Stimulated activated CD4-positive, alpha-beta T cell treated with anti-CD3 and anti-CD28 coated beads, Interleukin-1b, Interleukin-23, amount 100 ng/mL, for 24 hours (primary cell): ENCODE measurements at places on chromosomes 12 and 14.

GRCh38 chr14:74616996-74617700 lies 5.1 kb upstream of the LTBP2 start:
- no peak for DNase-seq

DNA sequence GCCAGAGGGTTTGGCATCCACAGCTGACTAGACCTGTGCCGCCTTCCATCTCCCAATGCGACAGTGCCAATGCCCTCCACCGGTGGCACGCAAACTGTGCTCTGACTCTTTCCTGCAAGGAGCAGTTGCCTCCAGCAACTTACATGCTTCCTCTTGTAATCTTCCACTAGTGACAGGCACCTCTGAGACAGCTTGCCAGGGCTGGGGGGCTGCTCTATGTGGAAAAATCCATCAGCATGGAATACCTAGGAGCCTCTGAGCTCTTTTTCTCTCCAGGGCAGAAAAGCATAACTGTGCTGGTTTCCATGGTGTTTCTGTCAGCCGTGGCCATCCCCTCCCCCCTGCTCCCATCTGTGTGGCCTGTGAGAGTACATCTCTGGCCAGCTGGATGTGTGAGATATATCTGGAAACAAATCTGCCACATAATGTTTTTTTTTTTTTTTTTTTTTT lies 110.6 kb downstream of the MYRFL start:
- no peak for DNase-seq

GRCh38 chr14:76576047-76576741 lies 185.1 kb upstream of the VASH1 start:
- DNase-seq, result no peak

GRCh38 chr12:67355428-67356379 lies 86.5 kb downstream of the CAND1 start:
- no peak for DNase-seq

GRCh38 chr12:64610660-64611340 lies 505 bp downstream of the RASSF3 start:
- no peak for DNase-seq

GRCh38 chr14:98189062-98189461 lies 1082.9 kb downstream of the BCL11B start:
- DNase-seq, result no peak

DNA sequence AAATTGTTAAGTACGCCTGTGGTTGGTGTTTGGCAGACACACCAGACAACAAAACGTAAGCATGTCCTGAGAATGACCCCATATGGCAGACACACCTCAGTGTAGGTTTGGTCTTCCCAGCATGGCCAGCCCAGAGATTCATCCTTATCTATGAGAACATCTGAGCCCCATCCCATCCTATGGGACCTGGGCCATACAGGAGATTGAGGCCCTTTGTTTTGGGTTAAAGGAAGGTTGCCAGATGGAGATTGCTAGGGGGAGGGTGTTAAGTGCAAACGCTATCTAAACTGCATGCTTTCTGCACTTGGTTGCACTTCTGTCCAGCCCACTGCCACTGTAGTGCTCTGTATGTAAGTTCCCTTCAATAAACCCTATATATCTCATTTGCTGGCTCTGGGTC lies 4.1 kb upstream of the PCNX4 start:
- DNase-seq, result no peak

DNA sequence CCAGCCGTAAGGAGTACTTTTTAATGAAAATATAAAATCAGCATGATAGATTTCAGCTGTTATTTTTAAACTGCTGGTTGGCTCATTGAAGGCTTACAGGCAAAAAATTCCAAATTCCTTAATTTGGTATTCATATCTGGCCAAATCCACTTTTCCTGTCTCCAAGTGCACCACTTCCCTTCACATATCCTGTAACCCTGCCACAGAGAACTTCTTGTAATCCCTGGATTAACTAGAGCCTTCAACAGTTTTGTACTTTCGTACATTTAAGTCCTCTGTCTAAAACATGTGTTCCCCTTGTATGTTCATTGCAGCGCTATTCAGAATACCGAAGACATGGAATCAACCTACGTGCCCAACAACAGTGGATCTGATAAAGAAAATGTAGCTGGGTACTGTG lies 9.6 kb downstream of the PUS7L start:
- no peak for DNase-seq

GRCh38 chr12:76628745-76629144 lies 69.2 kb upstream of the OSBPL8 start:
- no peak for DNase-seq

DNA sequence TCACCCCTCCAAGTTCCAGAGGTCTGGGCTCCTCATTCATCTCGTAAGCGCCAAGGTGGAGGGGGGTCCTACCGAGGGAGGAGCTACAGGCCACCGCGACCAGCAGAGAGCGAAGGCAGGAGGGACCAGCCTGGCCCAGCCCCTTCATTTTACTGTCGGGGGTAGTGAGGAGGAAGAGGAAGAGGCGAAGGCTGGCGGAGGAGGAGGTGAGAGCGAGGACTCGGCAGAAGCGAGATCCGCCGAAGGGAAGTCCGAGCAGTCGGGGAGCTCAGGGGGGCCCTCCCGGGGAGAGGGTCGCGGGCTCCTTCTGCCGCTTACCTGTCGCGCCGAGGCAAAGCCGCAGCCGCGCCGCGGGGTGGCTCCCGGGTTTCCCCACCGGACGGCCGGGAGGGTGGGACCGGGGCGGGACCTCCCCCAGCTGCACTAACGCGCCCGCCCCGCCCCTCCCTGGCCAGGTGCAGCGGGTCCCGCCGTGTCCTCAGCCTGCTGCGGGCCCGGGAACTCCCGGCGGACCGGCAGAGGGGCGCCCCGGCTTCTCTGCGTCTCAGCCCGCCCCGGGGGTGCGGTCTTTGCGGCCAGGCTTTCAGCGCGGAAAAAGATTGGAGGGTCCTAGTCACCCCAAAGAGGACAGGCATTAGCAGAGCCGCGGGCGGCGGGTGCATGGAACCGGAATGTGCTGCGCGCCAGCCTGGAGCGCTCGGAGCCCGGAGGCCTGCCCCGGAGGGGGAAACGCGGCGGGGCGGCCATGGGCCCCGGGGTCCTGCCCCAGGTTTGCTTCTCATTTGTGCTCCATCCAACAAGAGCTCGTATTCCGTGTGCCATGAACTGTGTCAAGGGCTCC lies at the start of gene GALNT6:
GALNT6 (minus strand) TSS at position 124 of the 841 bp plus-strand sequence. CDS start 11,625 bp downstream, outside the sequence.
- no peak for DNase-seq

GRCh38 chr14:52013984-52014600 lies 24.7 kb downstream of the RTRAF start:
- no peak for DNase-seq

- no peak for DNase-seq
Observed at GRCh38 chr14:22497671-22498093, 91.3 kb downstream of the DAD1 start.

DNA sequence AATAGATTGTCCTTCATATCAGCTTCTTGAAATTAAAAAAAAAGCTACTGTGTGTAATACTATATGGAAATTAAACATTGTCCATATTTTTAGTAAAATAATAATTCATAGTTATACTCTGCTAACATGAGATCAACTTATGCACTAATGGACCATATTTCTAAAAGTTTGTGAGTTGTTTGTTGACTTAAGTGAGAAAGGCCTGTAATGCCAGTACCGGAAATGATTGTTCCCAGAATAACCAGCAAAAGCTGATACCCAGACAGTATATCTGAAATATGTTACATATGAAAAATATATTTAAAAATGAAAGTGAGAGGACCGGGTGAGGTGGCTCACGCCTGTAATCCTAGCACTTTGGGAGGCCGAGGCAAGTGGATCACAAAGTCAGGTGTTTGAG lies 35.9 kb downstream of the WNK1 start:
- DNase-seq, result no peak

GRCh38 chr14:96194657-96195431 lies 9.8 kb upstream of the BDKRB2 start:
- DNase-seq, result no peak

DNA sequence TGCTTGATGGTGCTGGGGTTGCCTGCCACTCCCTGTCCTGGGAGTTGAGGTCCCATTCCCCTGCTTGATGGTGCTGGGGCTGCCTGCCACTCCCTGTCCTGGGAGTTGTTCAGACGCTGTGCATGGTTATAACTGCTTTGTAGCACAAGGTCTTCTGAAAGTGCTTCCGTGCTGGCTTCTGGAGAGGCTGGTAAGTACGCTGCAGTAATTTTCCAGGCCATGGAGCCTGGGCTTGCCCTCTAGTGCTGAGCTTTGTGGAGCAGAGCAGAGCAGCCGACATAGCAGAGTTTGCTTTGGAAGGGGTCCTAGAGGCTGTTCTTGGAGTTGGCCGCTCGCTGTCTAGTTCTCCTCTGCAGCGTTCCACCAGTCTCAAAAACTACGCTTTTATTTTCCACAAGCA lies 6.3 kb downstream of the B4GALNT3 start:
- DNase-seq, result no peak

DNA sequence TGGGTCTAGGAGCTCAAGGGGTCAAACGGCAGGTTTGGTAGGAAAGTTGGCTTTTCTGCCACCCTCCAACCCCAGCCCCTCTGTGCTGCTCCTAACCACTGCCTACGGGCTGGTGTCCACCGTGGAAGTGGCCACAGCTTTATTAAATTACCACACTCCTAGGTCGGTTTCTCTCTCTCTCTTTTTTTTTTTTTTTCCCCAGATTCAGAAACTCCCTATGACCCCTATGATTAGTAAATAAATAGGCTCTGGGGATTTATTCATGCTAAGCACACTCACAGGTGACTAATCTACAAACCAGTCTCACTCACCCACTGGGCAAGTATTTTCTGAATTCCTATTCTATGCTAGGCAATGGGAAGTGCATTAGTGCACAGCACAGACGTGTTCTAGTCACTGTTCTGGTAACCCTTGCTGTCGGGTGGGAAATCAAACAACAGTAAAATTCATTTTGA lies 8.7 kb upstream of the DDX47 start:
- DNase-seq, result no peak

DNA sequence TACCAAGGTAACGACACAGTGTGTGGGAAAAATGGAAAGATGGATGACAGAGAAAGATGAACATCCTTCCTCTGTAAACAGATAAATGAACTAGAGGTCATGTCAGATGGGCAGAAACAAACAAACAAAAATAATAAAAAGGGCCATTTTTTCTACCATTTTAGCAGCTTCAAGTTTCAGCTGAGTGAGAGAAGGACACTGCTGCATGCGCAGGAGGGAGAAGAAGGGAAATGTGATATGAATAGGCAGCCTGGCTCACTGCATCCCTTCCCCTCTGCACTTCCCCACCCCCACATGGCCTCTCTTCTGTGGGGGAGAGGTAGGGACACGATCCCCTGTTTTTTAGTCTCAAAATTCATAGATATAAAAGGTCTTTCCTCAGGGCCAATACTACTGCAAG lies 492.0 kb downstream of the NELL2 start:
- DNase-seq, result no peak

GRCh38 chr12:25992026-25992782 lies 33.7 kb downstream of the RASSF8 start:
- DNase-seq, result no peak

GRCh38 chr14:23055621-23056144 lies 1.6 kb downstream of the CDH24 start:
- no peak for DNase-seq

DNA sequence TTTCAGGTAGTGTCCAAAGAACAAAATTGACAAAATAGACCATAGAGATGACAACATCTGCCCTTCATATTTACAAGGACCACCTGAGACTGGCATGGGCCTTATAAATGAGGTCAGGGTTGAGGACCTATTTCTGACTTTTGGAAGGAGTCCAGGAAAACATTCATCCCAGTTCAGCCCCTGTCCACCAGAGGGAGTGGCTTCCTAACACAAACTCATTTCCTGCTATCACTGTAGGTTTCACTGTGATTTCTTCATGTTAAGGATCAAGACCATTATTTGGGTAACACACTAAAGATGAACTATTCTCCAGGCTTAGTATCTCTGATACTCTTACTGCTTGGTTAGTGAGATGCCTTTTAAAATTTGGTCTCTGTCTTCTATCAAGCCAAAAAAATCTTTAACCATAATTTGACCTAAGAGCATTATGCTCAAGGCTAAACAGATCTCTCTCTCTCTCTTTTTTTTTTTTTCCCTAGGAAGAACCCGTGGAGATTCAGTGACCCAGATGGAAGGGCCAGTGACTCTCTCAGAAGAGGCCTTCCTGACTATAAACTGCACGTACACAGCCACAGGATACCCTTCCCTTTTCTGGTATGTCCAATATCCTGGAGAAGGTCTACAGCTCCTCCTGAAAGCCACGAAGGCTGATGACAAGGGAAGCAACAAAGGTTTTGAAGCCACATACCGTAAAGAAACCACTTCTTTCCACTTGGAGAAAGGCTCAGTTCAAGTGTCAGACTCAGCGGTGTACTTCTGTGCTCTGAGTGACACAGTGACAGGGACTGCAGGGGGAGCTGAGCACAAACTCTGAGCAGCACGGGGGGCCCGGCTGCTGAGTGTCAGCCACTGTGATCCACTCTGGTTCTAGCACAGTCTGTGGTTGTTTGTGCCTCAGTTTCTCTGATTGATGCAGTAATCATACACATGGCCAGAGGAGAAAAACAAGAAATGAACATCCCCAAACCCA lies 267.6 kb upstream of the OR4E1 start:
- no peak for DNase-seq

GRCh38 chr14:67257906-67258305 lies 16.7 kb downstream of the PALS1 start:
- no peak for DNase-seq

- no peak for DNase-seq
Observed at GRCh38 chr12:80714846-80715245, 1.9 kb upstream of the MYF5 start.

- DNase-seq, result no peak
Observed at GRCh38 chr12:67388331-67389138, 119.4 kb downstream of the CAND1 start.

DNA sequence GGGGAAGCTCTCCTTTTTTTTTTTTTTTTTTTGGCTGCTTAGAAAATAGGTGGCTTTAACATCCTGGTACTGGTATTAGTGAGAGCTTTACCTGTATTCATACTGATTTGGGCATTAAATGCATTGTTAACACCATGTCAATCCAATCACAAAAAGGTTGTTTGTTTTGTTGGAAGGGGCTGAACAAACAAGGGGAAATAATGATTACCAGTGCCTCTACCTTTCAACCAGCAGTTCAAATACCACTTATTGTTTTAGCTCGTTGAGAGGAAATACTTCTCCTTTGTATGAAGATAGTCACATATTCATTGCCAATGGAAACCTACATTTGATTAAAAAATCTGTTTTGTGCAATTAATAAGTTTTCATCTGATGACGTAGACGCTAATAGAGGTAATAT lies 72.9 kb downstream of the MIPOL1 start:
- no peak for DNase-seq

- no peak for DNase-seq
Observed at GRCh38 chr14:68577802-68578541, 214.9 kb downstream of the ZFP36L1 start.

- no peak for DNase-seq
Observed at GRCh38 chr14:95761436-95761835, 47.5 kb upstream of the TCL1A start.

GRCh38 chr14:93114068-93114710 lies 1.5 kb downstream of the ITPK1 start:
- DNase-seq, result no peak

- DNase-seq, result no peak
Observed at GRCh38 chr14:99991331-99991730, 73.9 kb upstream of the EVL start.
